H9 (cell line): ENCODE measurements at places on chromosomes 7 and 10.

DNA sequence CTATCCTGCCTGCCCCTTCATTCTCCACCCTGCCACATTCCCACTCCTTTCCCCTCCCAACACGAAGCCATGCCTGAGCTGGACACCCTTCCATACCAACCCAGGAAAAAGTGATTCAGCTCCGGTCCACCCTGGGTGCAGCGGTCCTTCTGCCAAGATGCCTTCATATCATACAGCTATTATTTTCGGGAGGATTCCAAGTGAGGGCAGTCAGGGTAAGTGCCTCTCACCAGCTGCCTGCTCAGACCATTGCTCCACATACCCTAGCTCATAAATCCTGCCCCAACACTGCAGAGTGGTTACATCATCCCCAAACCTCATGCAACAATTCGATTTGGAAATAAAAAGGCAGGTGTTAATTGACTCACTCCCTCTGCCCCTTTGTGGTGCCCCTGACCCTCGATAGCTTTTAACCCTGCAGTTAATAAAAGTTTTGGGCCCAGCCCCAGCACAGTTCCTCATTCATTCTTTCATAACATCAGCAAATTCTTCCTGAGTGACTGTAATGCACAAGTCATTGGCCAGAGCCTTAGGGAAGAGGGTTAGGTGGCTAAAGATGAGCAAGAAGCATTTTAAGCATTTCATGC is 42.6 kb downstream of the ZNF503 start:
- no peak for DNase-seq

DNA sequence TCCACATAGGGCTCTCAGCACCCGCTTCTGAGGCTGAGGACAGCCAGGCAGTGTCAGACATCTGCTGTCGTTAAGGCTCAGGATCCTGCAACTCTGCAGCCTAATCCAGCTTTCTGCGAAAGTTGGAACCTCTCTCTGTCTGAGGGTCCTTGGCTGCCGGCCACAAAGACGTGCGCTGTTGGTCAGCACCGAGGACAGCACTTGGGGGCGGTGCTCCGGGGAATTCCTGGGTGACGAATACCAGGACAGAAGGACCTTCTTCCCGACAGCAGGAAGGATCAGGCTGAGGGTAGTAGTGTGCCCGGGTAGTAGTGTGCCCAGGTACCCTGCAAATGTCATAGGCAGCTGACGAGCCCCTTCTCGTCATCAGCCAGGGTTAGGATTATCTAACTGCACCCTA is 16.0 kb upstream of the RASGEF1A start:
- peak; percentile 81 for DNase-seq

GRCh38 chr7:108249453-108249852 is 119.3 kb upstream of the LAMB4 start:
- no peak for DNase-seq

DNA sequence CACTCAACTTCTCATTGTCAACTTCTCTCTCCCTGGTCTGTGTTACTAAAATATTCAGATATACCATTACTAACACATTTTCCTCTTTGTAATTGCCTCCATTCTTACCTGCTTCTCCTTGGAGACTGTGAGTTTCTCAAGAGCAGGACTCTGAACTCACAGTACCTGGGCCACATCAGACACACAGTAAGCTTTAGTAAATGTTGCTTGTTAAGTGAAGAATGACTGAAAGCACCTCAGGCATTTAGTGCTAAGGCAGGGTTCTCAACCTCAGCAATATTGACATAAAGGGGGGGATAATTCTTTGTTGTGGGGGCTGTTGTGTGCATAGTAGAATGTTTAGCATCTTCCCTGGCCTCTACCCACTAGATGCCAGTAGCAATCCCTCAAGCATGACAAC is 72.0 kb upstream of the RAB11FIP2 start:
- no peak for DNase-seq

- DNase-seq: no peak
Measured at GRCh38 chr10:621981-622740, 67.3 kb downstream of the DIP2C start.

GRCh38 chr7:47180516-47180826 is 401.4 kb downstream of the TNS3 start:
- no peak for DNase-seq

DNA sequence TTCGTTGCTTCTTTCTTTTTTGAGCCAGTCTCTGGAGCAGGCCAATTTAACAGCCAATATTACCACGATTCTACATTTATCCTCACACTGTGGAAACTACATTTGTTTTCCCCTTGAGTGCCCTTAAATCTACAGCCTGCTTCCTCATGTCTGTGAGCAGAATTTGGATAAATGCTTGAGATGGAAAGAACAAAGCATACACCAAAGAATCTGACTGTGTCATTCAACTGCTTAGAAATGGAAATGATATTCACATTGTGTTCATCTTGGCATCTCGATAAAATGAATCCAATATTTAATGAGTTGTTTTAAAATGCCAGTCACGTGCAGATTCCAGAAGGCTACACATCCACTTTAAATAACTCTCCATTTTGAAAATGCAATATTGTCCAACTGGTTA is 41.0 kb upstream of the GSDME start:
- no peak for DNase-seq

DNA sequence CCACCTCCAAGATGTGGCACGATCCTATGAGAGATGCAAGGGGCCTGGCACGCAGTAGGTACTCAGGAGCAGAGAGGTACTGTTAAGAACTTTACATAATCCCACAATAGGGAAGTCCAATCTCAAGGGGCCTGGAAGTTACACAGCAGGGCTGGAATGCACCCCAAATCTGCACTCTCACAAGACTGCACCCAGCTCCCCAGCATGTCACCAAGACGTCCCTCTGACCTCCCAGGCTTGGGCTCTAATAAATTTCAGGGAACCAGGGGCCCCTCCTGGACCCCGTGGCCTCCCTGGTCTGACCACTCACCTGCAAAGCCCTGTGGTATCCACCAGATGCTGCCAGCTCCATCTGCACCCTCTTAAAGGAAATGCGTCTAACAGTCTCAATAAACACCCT is 94.9 kb downstream of the OAT start:
- DNase-seq: no peak

DNA sequence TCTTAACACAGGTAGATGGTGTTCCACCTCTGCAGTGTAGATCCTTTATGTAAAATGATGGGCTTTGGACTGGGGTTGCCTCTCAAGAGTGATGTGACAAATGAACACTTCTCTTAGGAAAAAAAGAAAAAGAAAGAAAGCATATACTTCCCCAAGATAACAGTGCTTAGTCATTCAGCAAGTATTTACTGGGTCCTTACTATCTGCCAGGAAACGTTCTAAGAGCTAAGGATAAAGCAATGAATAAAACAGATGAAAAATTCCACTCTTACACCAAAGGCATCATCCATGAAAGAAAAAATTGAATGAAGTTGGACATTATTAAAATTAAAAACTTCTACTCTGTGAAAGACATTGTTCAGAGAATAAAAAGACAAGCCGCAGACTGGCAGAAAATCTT is 177.3 kb downstream of the C7orf25 start:
- no peak for DNase-seq

- no peak for DNase-seq
Measured at GRCh38 chr10:77619964-77620703, 17.5 kb downstream of the KCNMA1 start.
